Erythroblast (primary cell): ENCODE measurements at places on chromosomes 7 and 10.

GRCh38 chr7:66326501-66327215 is 121.5 kb downstream of the TPST1 start:
- DNase-seq: no peak

GRCh38 chr10:98030991-98031431 is 590 bp upstream of the CRTAC1 start:
- no peak for DNase-seq

DNA sequence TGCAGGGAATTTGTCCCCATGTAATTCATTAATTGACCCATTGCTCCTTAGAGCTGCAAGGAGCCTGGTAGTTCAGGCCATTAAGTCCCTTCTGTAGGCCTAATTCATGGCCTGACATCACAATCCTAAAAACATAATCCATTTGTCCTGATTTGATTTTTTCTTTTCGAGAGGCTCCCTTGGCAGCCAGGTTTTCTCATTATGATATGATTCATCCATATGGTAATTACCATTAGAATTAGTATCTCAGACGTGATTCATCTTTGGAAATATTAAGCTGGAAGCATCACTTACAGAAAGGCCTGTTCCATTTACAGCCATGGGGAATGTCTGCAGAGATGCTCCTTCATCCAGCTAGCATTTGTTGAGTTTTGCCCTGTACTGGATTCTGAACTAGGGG is 128.5 kb downstream of the PLCE1 start:
- no peak for DNase-seq

DNA sequence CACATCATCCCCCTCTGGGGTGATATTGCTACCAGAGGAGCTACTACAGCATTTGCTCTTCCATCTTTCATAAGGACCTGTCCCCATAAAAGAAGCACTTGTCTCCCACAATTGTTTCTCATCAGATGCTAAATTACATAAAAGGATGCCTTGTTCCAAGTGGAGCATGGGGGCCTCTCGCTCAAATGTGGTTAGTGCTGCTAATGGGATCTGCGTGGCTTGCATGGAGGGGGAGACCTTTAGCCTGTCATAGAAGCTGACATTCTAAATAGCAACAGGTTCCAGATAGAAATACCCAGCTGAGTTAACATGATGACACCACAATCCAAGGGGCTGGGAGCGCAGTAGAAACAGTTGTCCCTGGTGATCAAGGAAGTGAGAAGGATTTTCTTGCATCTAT is 257.9 kb downstream of the SFMBT2 start:
- DNase-seq: no peak

GRCh38 chr10:46282842-46283574 is 3.8 kb upstream of the ANTXRL start:
- peak; percentile 95 for DNase-seq

DNA sequence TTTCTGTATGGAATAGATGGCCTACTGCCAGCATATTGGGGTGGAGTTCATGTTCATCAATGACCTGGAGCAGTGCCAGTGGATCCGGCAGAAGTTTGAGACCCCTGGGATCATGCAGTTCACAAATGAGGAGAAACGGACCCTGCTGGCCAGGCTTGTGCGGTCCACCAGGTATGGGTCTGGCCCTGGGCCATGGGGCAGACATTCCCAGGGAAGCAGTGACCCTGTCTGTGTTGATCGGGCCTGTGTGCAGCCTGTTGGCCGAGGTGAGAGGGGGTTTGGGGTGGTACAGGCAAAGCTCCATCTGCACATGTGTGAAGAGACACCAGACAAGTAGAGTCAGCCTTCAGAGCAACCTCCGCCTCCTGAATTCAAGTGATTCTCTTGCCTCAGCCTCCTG is 67.3 kb downstream of the OGDH start:
- no peak for DNase-seq

DNA sequence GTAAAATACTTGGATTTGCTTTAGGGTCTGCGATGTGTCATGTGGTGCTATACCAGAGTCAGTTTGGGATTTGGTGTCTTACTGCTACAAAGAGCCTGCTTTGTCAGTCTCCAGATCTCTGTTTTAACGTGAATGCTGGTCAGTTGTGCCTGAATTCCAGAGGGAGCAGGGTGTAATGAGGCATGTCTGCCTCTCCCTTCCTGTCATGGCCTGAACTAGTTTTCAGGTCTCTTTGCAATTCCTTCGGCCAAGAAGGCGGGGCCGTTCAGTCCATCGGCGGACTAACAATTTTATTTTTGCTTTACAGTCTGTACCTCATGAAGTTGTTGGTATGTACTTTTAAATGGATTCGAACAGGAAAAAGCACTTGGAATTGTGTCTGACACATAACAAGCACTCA is 465.1 kb upstream of the ADARB2 start:
- no peak for DNase-seq

- no peak for DNase-seq
Measured at GRCh38 chr7:90488220-90488619, 18.8 kb downstream of the PTTG1IP2 start.

DNA sequence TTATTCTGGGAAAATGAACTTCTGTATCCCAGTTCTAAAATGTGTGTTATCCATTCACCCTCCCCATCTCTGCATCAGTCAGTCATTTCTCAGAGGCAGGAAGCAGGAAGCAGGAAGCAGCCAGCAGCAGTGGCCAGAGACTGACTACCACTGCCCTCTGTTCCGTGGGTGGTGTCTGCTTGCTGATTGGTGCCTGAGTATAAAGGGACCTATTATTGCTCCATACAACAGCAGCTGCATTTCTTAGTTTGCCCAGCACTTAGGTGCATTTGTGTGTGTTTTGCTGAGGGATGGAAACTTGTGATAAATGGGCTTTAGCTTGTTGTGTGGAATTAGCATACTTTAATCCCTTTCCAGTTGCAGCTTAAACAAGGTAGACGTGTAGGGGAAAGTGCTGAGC is 582.2 kb downstream of the SORCS1 start:
- DNase-seq: no peak

DNA sequence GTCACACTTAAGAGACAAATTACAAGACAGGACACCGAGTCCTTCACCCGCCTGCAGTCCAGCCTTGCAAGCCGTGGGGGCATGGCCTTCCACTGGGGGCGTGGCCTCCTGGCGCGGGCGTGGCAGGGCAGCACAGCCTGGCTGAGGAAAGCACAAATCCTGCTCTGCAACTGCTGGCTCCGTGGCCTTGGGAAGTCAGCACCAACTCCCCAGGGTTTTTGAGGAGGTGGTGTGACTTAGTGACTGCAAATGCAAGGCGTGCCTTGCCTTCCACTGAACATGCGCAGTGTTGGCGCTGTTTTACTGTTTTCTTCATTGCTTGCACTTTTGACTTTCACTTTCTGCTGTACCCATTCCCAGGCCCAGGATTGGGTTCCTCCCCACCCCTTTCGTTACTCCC is 12.9 kb upstream of the BMS1 start:
- no peak for DNase-seq

- no peak for DNase-seq
Measured at GRCh38 chr7:3912291-3912690, 611.2 kb downstream of the SDK1 start.

GRCh38 chr10:43962346-43963191 is 313.9 kb upstream of the ZNF32 start:
- DNase-seq: no peak

GRCh38 chr7:70474639-70475234 is 657.2 kb upstream of the GALNT17 start:
- DNase-seq: no peak

DNA sequence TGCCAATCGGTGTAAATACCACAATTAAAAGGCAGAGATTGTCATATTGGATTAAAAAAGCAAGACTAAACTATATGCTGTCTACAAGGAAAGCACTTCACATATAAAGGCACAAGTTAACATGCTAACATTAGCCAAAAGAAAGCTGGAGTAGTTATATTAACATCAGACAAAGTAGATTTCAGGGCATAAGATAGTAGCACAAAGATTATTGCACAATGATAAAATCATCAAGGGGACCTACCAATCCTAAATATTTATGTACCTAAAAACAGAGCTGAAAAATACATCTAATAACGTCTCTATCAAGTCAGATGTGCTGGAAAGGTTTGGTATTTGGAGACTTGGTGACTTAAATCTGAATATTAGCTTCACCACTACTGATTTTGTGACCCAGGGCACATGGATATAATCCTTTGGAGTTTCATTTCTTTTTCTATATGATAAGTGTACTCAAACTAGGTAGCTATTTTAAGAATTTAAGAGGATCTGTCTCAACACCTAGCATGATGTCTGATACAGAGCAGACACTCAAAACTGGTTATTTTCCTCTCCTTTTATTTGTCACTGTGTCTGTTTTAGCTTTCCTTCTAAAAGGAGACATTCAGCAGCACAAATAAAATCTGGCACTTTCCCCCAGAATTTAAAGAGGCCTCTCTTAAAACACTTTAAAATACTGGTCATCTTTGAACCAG is 156.5 kb downstream of the DOCK4 start:
- no peak for DNase-seq

GRCh38 chr7:88666626-88667025 is 92.9 kb upstream of the ZNF804B start:
- DNase-seq: no peak

- no peak for DNase-seq
Measured at GRCh38 chr7:86790383-86790782, 146.7 kb downstream of the GRM3 start.

DNA sequence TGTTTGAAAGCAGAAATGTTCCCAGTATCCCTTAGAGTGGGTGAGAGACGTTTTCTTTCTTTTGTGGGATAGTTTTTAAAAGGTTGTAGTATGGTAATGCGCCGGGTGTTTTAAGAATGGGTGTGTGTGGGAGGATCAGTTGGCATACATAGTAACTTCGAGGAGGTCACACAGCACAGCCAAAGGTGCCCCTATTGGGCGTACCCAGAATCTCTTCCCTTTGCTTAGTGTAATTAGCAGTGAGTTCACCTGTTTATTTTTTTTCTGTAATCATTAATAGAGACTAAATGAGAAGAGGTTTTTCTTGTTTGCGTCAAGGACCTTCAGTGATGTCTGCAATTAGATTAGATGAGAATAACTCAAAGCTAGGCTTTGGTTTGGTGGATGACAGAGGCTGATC is 1.5 kb downstream of the PLEKHA8 start:
- peak; percentile 29 for DNase-seq

DNA sequence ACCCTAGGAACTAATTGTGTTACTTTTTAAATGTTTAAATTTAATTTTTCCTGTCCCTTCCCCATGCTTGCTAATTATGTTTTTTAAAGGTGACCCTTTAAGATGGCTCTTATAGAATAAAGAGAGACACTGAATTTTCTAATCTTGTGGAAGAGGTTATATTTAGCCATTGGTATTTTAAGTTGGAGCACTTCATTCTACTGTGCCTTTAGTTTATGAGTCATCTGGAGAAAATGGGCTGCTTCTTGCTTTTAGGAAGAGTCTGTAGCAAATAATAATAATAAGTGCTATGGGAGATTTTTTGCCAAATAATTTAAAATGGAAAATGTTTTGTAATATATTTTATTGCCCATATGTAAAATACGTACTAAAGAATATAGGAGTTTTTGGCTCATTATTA is 139.7 kb downstream of the ADK start:
- DNase-seq: no peak

- peak; percentile 75 for DNase-seq
Measured at GRCh38 chr7:100867040-100867775, at the start of gene TRIP6. Gene TRIP6, plus strand, starts transcription at chr7:100867387. Its CDS starts 111 bp downstream, at chr7:100867498.

DNA sequence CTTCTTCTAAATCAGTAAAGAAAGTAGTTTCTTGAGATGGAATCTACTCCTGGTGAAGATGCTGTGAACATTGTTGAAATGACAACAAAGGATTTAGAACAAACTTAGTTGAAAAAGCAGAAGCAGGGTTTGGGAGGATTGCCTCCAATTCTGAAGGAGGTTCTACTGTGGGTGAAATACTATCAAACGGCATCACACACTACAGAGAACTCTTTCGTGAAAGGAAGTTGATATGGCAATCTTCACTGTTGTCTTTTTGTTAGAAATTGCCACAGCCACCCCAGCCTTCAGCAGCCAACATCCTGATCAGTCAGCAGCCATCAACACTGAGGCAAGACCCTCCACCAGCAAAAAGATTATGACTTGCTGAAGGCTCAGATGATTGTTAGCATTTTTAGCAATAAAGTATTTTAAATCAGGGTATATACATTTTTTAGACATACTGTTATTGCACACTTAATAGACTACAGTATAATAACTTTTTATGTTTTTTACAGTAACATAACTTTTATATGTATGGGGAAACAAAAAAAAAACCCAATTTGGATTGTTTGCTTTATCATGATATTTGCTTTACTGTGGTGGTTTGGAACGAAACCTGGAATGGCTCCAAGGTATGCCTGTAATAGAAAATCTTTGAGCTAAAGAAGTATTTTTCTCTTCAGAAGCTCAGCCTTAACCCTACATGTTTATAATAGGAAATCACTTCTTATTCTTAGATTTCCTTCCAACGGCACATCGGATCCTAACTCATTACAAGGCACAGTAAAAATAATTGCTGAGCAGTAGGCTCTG is 257.3 kb downstream of the LRMDA start:
- DNase-seq: no peak

DNA sequence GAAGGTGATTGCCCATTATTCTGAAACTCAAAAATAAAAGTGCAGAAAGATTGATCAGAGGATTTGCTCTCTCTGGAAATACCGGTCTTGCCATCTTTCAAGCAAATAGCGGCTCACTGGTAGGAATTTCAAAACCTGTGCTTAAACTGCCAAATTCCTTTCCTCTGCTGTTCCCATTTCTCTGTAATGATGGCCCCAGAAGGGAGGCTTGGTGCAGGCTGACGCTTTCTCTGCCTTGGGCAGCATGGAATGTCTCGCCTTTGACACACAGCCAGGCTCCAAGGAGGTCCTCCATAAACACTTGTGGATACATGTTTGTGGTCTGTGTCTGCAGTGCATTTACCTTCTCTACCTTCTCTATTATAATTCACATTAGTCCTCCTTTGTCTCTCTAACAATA is 146.8 kb downstream of the HIBADH start:
- DNase-seq: no peak

GRCh38 chr10:108904163-108904838 is 1019.0 kb downstream of the XPNPEP1 start:
- no peak for DNase-seq

- no peak for DNase-seq
Measured at GRCh38 chr10:847868-848267, 83.6 kb downstream of the LARP4B start.

GRCh38 chr10:112227331-112227987 is 43.9 kb upstream of the GPAM start:
- DNase-seq: no peak

GRCh38 chr7:63040966-63041610 is 957.6 kb upstream of the ZNF722 start:
- no peak for DNase-seq

- no peak for DNase-seq
Measured at GRCh38 chr10:125709553-125710474, 9.7 kb upstream of the EDRF1 start.

DNA sequence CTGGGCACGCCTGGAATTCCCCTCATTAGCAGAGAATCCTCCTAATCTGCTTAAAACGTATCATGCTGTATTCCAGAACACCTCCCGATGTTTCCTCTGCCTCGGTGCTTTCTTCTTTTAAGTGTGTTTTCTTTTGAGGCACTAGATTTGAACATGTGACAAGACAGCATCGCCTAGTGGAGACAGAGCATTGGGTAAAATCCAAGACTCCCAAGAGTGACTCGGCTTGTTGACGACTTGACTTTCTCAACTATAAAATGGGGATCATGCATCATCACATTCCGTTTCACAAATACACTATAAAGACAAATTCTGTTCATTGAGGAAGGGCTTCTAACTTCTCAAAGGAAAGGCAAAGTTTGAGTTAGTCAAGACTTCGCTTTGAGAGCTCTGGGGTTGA is 105.6 kb upstream of the RNF32 start:
- no peak for DNase-seq

- no peak for DNase-seq
Measured at GRCh38 chr7:157539521-157539920, 202.7 kb downstream of the DNAJB6 start.
